ENCODE measurements at places on chromosomes 16 and 17.

GRCh38 chr17:61202564-61202963, 197.1 kb upstream of the TBX2 start:
- DNase-seq: peak; percentile 16

- no peak for DNase-seq
Measured at GRCh38 chr17:74972107-74972972, at the start of gene HID1. Gene HID1 (minus strand): TSS chr17:74972759. CDS start chr17:74972656, 103 bp downstream.

GRCh38 chr16:75266738-75267630, 15.6 kb upstream of the BCAR1 start:
- no peak for DNase-seq

- no peak for DNase-seq
Measured at GRCh38 chr17:72516772-72517399, 396.1 kb downstream of the SOX9 start.

DNA sequence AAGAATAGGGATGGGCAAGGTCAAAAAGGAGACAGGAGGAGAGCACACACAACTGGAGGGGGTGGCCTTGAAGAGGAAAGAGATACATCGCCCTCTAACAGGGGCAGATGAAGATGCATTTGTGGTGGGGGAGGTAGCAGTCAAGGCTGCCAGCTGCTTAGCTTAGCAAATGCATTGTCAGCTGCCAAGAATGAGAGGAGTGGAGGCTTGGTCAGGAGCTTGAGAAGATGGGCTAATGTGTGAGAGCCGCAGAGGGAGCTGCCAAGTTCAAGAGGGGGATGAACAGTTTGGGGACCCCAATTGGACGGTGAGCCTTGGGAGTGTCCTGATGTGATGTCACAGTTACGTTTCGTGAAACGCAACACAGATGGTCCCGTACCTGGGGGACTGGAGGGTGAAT, 28.9 kb upstream of the GNA13 start:
- DNase-seq: no peak

DNA sequence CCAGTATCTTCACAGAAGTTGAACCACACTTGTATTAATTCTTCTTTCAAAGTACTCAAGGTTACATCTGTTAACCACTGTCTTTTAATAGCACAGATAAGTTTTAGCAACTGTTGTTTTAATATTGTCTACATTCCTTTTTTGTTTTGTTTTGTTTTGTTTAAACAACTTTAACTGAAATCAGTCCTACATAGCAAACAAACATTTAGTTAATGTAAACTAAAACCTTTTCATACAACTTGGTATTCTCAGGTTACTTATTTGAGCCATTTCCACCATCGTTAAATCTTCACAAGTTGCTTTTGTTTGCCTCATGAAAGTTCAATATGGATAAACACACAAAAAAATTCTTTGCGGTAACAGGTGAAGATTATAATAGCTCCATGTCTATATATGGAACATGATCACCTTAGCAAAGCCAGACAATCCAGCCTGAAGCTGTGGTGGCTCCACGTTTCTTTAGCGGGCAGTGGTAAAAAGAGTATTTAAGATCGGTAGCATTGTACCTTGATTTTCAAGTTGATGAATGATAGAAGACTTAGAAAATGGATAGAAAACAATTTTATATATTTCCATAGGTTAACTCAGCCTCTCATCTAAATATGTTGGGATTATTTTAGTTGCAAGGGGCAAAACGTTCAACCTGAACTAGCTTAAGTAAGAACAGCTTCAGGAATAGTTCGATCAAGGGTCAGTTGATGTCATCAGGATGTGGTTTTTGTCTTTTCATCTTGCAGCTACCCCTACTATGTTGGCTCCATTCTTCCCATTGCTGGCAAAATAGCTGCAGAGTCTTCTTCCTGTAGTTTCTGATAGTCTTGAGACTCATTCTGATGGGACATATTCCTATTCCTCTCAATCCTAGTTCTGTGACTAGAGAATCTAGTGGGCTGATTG, 182.8 kb downstream of the FTO start:
- no peak for DNase-seq

- no peak for DNase-seq
Measured at GRCh38 chr17:8949061-8949661, 16.3 kb downstream of the PIK3R5 start.

DNA sequence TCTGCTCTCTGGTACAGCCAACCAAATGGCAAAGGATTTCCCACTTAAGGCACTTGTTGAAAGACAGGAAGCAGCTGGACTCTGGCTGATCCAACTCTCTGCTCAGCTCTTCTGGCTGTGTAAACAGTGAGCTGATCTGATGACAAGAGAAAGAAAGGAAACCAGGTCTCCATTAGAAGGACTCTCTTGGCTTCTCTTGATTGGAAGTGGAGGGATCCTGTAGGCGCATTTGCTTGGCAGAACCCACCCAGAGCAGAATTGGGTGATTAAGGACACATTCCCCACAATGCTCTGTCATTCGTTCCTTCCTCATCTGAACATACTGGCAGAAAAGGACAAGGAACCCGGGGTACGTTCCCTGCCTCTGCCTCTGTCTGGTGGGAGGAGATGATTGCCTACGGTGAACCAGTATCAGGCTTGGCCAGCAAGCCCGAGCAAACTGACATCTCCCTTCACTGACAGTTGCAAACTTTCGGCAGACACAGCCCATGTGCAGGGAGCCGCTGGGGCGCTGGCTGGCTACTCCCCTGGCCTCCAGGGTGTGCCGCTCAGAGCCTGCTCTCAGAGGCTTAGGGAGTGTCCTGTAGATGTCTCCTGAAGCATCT, 29.1 kb downstream of the LDHD start:
- DNase-seq: peak; percentile 87

DNA sequence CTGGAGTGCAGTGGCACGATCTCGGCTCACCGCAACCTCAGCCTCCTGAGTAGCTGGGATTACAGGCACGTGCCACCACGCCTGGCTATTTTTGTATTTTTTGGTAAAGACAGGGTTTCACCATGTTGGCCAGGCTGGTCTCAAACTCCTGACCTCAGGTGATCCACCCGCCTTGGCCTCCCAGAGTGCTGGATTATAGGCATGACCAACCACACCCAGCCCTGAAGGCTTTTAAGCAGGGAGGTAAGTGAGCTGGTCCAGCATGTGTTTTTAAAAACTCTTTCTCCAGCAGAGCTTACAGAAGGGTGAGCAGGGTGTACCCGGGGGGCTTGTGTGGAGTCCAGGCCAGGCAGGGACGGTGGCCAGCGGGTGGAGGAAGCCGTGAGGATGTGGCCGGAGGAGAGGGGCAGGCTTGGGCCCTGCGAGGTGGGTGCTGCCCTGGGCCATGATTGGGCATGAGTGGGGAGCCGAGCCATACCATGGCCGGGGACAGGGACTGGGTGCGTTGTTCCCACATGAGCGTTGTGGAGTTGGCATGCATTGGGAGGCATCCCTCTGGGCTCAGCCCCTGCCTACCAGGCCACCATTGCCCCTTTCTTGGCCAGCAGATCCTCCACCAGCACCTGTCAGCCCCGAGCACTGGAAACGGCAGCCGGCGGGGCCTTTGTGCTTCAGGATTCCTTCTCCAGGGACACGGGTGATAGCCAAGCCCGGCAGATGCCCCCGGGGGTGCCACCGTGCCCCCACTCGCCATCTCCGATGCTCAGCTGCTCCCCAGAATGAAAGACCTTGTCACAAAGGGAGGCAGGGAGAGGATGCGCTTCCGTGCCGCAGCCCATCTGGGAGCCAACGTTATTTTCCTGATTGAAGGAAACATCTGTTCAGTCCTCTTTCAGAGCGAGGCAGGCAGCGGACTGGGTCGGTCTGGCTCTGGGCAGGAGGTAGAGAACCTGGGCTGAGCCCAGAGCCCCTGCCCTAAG, 64.5 kb downstream of the RAI1 start:
- DNase-seq: no peak

- DNase-seq: no peak
Measured at GRCh38 chr16:22675745-22676540, 138.0 kb upstream of the HS3ST2 start.

DNA sequence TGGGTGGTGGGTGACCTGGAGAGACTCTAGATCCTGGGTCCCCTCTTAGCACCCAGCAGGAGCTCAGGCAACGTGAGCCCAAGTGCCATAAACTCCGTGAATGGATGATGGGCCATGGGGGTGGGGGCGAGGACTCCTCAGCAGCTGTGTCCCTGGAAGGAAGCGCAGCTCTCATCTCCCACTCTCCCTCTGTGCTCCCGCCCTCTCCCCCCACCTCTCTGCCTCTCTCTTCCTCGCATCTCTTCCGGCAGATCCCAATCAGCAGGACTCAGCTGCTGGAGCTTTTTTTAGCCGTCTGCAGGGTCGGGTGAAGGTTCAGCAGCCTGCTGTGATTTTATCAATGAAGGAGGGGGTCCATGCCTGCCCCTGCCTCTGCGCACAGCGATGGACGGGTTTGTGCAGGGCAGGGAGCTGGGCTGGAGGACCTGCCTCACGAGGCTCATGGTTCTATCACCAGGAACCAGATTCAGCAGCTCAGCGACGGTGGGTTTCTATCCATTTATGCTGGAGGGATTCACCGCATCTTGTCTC, 8.3 kb downstream of the CCR7 start:
- no peak for DNase-seq

- no peak for DNase-seq
Measured at GRCh38 chr17:66904760-66905624, 59.5 kb upstream of the CACNG4 start.

DNA sequence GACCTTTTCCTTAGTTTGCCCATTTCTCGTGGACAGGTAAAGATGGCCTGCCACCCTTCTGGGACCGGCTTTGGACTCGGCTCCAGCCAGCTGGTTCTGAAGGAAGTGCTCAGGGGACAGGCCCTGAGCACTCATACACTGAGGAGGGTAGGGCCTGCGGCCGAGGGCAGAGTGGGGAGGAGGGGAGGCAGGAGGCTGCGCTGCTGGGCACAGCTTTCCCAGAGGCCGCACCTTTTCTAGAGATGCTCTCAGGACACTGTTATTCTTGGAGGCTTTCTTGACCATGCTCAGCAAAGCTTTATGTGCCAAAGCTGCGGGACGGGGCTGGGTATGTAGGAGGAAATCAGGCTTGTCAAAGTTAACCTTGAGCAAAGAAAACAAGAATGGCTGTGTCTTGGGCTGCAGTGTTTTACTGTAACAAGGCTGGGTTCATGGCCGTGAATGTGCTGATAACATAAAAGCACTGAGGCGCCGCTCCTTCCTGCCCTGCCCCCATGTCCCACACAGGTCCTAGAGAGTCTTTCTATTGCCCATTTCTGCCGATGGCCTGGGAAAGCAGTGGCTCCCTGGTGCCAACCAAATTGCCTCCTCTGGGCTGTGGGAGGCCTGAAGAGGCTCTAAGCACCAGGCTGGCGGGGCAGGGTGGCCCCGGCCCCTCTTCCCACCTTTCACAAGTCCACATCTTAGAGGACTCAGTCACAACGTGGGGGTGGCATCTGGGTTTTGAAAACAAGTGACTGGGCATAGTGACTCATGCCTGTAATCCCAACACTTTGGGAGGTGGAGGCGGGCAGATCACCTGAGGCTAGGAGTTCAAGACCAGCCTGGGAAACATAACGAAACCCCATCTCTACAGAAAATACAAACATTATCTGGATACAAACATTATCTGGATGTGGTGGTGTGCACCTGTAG, 22.3 kb upstream of the TIMP2 start:
- DNase-seq: no peak

DNA sequence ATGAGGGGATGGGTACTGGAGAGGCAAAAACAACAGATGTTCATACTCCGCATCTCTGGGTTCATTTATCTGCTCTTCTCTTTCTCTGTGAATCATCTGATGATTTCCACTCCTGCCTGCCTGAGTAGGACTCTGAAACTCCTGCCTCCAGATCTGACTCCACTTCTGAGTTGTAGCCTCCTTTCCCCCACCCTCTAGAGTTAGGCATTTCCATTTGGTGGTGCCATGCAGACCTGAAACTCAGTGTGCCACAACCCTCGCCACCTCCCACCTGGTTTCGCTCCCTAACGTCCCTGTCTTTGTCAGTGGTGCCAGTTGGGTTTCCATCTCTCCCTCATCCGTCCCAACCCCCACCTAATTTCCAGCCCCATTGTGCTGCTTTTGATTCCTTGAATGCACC, 126.2 kb downstream of the PRKCB start:
- no peak for DNase-seq

- no peak for DNase-seq
Measured at GRCh38 chr17:12047681-12048376, 27.2 kb downstream of the MAP2K4 start.

GRCh38 chr16:50425648-50426047, 56.9 kb upstream of the BRD7 start:
- no peak for DNase-seq

GRCh38 chr17:44053125-44053872, 13.2 kb downstream of the LSM12 start:
- no peak for DNase-seq

GRCh38 chr17:39186481-39187002, 10.9 kb downstream of the CACNB1 start:
- no peak for DNase-seq

DNA sequence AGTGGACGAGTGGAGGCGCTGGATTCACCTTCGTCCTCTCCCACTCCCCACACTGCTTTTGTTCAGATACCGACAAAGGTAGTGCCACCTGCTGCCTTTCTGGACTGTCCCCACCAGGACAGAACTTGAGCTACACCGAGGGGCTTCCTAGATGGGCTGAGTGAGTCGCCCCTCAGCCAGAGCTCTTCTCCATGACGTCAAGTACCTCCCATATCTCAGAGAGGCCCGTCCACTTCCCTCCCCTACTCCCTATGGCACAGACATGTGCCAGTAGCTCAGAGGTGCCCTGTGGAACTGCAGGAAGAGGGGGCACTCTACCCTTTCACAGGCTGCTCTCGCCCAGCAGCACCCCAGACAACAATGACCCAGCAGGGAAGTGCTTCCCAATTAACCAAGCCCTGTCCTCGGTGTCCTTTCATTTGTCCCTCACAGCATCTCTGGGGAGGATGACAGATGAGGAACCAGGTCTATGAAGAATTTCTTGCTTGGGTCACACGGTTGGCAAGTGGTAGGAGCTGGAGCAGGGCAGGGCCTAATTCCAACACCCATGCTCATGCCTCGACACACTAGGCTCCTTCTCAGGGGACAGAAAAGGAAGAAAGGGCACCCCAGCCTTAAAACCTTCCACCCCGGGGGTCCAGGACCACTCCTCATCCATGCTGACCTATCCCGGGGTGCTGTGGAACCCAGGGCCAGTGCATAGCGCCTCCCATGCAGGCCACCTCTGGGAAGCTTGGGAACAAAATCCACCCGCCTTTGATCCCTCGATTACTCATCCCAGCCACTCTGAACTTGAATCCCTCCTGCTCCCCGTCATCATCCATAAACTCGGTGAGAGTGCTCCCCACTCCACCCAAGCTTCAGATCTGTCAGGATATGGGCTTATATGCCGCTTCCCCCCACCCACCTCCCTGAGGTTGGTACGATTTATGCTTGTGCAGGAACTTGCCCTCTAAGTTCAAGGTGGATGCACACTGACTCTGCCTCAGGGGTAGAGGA, 51.7 kb downstream of the WNT3 start:
- no peak for DNase-seq

- no peak for DNase-seq
Measured at GRCh38 chr16:67112591-67113399, 3.1 kb downstream of the PHAF1 start.

DNA sequence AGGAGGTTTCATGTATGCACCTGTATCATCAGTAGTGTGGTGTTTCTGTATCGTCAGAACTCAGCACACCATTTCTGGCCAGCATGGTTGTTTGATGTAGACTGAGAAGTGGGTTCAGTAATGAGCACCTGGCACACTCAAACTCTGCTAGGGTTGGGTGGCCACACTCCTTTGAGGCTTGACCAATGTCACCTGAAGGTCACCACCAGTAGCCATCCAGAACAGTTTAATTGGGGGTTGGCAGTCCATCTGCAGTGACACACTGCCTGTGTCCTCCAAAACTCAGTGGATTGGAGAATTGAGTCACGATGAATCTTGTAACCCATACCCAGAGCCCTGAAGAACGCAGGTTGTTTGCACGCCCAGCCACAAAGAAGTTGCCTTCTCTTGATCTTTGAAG, 86.8 kb upstream of the HSBP1 start:
- no peak for DNase-seq

- DNase-seq: no peak
Measured at GRCh38 chr17:37148156-37148555, 199.4 kb downstream of the AATF start.

All from AG04450 (cell line).